ENCODE measurements at places on chromosomes 1 and 21.
A peak's percentile ranks its signal among the peaks of the same experiment; 100 is the strongest.

- DNase-seq: no peak
Measured at GRCh38 chr1:29094433-29094832, 29.3 kb downstream of the TMEM200B start.

DNA sequence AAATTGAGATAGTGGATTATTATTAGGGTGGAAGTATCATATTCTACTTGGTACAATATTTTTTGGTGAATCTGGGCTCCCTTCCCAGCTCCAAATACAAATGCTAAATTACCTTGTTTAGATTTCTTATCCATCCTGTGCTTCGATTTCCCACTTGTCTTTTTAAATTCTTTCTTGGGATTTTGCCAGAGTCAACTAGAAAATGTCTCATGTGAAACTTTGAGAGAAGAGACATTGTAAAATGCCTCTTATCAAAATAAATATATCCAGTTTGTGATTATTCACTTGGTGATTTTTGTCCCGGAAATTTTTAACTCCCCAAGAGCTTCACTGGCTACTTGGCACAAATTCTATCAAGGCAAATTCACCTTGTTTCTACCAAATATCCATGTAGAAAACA, 202.0 kb downstream of the FMN2 start:
- no peak for DNase-seq

GRCh38 chr1:223776075-223776814, 63.9 kb downstream of the CAPN2 start:
- peak; percentile 87 for DNase-seq

- DNase-seq: peak; percentile 75
Measured at GRCh38 chr21:36080386-36080785, 10.6 kb downstream of the CBR1 start.

DNA sequence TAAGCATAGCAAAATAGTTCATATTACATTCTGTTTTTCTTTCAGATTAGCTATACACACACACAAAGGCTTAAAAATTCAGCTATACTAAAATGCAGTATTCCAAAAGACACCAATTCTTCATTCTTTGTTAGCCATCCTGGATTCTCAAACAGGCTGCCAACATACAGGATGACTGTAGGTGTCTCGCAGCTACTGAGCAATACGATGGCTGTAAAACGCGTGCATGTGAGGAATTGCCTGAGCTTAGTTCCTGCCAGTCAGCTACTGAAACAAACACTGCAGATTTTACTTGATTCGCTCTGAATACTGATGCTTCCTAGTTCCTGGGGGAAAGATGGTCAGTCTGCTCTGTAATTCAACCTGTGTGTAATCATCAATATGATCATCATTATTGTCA, 24.7 kb upstream of the HMGN1 start:
- no peak for DNase-seq

GRCh38 chr21:28283641-28284490, 708.8 kb downstream of the LTN1 start:
- no peak for DNase-seq
